ENCODE measurements at places on chromosomes 1 and 21.

- DNase-seq, result no peak
Measured at GRCh38 chr1:13730291-13730690, 30.3 kb downstream of the PRDM2 start.

DNA sequence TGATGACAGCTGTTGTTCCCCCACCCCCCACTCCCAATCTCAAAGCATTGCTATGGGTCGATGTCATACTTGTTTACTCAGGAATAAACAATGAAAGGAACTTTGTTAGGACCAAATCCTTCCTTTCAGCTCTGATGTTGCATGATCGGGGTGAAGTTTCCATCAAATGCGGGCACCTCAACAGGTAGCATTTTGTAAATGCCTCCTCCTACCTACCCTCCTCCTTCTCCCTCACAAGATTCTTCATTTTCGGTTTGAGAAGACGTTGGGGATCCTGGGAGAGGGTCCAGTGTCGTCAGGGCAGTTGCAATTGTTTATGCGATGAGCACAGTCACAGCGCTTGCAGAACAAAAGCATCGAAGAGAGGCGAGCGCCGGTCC, 758 bp upstream of the HUNK start:
- no peak for DNase-seq

GRCh38 chr1:206835186-206835585, 30.2 kb upstream of the IL20 start:
- no peak for DNase-seq

- no peak for DNase-seq
Measured at GRCh38 chr1:21355956-21356355, 65.7 kb upstream of the ECE1 start.

GRCh38 chr1:44223187-44223610, 9.9 kb downstream of the DMAP1 start:
- DNase-seq, result no peak

DNA sequence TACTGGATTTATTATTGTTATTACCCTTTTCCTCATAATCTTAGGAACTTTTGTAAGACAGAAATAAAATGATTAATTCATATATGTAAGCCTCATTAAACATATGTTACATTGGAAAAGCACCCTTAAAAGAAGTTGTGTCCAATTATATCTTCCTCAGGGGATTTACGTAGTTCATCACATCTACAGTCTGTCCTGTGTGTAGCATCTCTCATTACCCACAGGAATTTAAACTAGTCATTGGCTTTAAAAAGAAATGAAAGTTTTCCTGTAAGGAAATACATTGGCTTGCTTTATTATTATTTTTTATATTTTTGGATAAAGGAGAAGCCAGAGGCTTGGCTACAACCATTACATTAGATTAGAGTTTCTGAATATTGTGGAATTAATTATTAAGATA, 56.1 kb downstream of the SWT1 start:
- no peak for DNase-seq

- DNase-seq, result no peak
Measured at GRCh38 chr1:113399062-113399583, 8.8 kb downstream of the MAGI3 start.

DNA sequence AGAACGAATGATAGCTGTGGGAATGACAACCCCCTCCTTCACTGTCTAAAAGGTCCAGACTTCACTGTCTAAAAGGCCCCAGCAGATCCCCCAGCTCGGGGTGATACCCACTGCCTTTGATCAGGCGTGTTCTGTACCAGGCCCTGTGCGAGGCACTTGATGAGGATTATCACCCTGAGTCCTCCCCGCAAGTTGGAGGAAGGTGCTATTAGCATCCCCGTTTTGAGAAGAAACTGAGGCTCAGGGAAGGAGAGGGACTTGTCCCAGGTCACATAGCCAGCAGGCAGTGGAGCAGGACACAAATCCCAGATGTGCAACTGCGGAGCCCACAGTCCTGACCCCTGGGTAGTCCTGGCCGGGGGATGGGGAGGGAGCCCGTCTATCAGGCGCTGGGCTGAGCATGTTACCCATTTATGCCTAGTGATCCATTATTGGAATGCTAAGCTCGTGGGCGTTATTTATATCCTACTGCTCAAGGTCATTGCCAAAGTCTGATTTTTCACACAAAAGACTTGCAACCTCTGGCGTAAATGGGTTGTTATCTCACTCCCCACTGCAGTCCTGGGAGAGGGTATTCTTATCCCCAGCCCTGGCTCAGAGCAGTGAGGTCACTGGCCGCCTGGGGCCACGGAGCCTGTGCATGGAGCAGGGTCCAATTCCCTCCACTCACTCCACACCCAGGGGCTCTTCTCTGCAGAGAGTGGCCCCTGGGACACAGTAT, 722.2 kb downstream of the MATN1 start:
- no peak for DNase-seq

DNA sequence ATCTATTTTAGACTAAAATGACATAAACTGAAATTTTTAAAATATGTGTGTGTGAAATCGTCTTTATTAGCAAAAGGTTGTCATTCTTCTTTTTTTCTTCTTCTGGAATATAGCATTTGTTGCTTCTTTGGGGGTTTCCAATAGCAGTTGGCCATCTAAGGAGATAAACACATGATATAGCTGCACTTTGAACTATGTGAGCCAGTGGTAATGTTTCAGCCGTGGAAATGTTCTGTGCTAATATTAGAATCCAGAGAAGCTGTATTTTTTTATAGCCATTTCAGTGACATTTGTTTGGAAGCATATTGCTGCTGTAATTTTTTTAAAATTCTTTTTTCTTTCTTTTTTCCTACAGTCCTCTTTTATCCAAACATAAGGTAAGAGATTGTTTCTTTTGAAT, 75.1 kb downstream of the CNST start:
- DNase-seq, result no peak

- no peak for DNase-seq
Measured at GRCh38 chr21:20875742-20876141, 122.5 kb upstream of the NCAM2 start.

GRCh38 chr1:198373376-198373775, 167.1 kb downstream of the ATP6V1G3 start:
- no peak for DNase-seq

GRCh38 chr1:198212675-198213074, 55.9 kb downstream of the NEK7 start:
- DNase-seq, result no peak

DNA sequence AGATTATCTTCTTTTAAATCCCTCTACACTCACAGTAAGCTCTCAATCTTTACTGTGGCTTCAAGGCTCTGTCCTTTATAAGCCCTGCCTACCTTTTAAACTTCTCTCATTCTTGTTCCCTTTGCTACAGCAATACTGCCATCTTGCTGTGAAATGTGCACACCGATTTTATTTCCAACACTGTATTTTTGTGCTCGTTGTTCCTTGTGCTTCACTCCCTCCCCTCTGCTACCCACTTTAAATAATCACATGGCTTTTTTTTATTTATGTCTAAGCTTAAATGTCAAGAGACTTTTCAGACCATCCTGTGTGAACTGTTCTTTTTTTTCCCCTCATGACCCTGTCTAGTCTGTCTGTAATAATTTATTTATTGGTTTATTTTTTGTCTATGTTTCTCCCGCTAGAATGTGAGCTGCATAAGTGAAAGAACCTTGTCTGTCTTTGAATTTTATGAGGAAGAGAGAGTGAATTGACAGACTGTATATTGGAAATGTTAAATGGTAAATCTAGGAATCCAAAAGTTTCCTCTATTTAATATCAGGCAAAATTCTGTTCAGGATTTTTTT, 45.7 kb downstream of the ABCD3 start:
- DNase-seq, result peak; percentile 79

GRCh38 chr1:192311281-192311680, 5.5 kb upstream of the RGS21 start:
- DNase-seq, result peak; percentile 61

- no peak for DNase-seq
Measured at GRCh38 chr1:43582162-43582566, 51.5 kb downstream of the PTPRF start.

DNA sequence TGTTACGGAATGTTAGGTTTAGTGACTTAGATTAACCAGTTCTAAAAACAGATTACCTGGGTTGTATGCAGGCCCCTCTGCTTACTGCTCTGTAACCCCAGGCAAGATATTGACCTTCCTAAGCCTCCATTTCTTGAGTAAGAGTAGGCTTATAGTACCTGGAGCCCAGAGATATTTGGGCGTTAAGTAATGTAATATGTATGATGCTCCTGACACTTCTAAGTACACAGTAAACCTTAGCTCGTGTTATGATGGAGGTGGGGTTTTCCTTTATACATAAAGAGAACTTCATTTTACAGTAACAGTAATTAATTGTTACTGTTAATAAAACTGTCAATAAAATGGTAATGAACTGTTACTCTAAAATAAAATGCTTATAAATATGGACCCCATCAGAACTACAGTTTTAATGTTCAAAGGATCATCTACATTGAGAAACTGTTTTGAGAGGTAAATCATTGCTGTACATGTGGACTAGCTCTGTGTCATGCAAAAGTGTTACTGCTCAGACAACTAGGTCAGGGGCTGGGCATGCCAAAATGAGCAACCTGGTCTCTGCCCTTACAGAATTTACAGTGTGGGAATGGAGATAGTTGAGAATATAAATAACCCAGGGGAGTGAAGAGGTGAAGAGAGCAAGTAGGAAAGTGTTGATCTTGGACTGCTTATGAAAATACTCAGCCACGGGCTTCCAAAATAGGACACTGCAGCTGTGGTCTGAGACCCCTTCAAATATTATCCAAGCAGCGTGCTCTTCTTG, 26.6 kb downstream of the LRRC8C start:
- no peak for DNase-seq

GRCh38 chr1:162671664-162672410, 39.6 kb downstream of the DDR2 start:
- DNase-seq, result no peak

- DNase-seq, result no peak
Measured at GRCh38 chr1:113895961-113896360, 8.6 kb upstream of the BCL2L15 start.

GRCh38 chr21:42117229-42117966, 46.3 kb downstream of the UMODL1 start:
- DNase-seq, result peak; percentile 63

DNA sequence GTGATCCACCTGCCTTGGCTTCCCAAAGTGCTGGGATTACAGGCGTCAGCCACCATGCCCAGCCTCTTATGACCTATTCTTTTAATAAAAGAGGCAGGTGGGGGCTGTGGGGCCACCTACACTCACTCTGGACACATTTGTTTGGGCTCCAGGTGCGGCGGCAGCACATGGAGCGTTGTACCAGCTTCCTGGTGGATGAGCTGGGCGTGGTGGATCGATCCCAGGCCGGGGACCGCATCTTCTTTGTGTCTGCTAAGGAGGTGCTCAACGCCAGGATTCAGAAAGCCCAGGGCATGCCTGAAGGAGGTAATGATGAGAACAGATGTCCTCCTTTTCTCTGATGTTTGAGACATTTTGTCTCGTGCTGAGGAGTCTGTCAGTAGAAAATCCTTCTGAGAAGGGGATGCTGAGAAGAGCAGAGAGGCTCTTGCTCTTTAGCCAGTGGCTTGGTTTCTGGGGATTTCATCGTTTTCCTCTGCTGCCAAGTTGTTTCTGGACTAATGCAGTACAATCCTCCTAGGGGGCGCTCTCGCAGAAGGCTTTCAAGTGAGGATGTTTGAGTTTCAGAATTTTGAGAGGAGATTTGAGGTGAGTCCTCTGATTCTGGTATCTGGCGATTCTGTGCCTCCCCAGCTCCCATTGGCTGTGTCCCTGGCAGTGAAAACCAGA, 17.9 kb upstream of the MIIP start:
- peak; percentile 29 for DNase-seq

DNA sequence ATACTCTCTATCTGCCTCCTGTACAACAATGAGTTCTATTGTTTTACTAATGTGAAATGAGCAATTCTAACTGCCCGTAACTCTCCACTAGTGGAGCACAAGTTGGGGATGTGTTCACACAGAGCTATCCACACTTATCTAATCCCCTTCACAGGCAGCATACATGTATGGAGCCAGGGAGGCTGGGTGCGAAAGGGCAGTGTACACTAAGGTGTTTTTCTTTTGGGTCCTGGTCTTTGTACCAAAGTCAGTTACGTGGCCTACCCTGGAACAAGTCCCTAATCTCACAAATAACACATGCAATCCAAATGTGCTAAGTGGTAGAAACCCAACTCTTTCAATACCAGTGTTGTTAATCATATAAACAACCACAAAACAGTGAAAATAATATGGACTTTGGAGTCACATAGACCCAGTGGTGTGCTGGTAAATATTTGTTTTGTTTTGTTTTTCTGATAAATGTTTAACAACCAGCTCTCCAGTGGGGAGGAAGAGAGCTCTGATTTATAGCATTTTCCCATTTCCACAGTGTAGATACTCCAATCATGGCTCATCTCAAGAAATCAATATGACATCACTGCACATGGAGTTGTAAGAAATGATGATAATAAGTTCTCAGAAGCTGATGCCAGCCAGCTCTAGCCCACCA, 319.9 kb upstream of the DUSP10 start:
- DNase-seq, result no peak

DNA sequence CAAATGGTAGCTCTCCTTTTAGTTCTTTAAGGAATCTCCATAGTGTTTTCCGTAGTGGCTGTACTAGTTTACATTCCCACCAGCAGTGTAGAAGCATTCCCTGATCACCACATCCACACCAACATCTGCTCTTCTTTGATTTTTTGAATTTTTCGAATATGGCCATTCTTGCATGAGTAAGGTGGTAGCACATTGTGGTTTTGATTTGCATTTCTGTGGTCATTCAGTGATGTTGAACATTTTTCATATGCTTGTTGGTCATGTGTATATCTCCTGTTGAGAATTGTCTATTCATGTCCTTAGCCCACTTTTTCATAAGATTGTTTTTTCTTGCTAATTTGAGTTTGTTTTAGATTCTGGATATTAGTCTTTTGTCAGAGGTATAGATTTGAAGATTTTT, 84.6 kb upstream of the B3GALT2 start:
- DNase-seq, result no peak

- DNase-seq, result no peak
Measured at GRCh38 chr1:195594322-195594721, 1013.9 kb downstream of the KCNT2 start.

DNA sequence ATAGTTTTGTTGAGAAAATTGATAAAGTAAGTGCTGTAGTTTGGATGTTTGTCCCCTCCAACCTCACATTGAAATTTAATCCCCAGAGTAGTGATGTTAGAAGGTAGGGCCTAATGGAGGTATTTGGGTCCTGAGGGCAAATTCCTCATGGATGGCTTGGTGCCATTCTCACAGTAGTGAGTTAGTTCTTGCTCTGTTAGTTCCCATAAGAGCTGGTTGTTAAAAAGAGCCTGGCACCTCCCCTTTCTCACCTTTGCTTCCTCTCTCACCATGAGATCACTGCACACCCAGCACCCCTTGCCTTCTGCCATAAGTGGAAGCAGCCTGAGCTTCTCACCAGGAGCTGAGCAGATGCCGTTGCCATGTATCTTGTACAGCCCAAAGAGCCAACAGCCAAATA, 354.8 kb upstream of the NFIA start:
- no peak for DNase-seq

- no peak for DNase-seq
Measured at GRCh38 chr1:234912548-234913277, 215.9 kb downstream of the TOMM20 start.

GRCh38 chr1:7504438-7504720, 266.7 kb upstream of the VAMP3 start:
- DNase-seq, result no peak

DNA sequence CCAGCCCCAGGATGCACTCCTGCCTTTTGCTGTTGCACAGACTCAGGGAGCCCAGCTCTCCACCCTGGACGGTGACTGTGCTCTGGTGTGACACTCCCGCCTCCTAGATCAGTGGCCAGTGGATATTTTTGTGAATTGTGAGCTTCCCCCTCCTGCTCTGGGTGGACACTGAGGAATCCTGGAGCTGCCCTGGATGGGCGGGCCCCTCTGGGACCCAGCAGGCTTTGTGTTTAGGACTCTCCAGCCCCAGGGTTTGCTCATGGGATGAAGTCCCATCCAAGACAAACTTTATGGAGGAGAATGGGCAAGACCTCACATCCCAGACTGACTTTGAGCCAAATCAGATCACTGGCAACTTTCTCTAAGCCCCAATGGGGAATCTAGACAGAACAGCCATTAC, 16.1 kb downstream of the SLC6A9 start:
- DNase-seq, result no peak

Data from AML-193 (cell line).